ENCODE measurements at places on chromosomes 16 and 17.

- DNase-seq = no peak
These were observed 1927.2 kb downstream of the TP53TG3F start for GRCh38 chr16:35386619-35387018.

DNA sequence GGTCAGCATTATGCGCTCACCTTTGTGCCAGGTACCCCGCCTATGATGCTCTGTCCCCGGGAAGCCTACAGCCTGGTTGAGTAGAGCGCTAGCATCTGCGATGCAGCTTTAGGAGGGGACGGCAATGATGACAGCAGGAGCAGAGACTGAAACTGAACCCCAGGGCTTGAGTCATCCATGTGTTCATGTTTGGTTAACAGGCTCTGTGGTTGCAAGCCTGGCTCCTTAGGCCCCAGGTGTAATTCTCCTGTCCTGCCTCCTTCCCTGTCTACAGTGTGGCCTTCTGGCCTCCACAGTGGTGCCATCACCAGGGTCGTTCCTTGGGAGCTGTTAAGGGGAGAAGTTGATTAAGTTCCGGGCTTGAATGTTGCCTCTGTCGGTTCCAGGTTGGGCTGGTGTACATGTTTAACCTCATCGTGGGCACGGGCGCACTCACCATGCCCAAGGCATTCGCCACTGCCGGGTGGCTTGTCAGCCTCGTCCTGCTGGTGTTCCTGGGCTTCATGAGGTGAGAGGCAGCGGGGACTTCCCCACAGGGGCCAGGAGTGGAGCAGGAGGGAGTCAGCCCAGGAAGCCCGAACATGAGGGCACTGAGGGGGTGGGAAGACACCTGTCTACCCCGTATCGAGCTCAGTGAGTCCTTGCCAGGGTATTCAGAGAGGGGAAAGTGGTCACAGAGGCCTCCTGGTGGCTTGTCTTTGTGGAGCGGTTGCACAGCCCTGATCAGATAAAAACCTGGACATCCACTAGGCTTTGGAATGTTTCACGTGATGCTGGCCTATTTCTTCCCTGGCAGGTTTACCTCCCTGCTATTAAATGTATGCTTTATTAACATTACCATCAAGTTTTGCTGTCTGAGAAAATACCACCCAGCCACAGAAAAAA is 9.2 kb upstream of the NAT9 start:
- DNase-seq = no peak

- peak; percentile 68 for DNase-seq
These were observed 13.5 kb upstream of the DHRS13 start for GRCh38 chr17:28916302-28916934.

DNA sequence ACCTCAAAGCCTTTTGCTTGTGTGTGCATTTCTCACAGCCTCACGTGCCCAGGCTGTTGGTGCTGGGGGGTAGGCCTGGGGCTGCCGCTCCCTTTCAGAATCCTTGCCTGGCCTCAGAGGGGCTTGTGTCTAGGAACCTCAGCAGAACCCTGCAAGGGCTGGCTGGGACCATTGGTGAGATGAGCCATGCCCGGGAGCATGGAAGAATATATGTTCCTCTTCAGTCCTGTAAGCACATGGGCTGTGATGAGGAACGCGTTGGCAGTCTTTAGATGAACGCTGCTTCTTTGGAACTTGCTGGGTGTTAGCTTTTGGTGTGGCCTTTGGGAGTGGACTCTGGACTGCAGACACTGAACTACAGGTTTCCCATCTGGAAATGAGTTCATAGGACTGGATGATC is 32.0 kb upstream of the SLC5A10 start:
- no peak for DNase-seq

DNA sequence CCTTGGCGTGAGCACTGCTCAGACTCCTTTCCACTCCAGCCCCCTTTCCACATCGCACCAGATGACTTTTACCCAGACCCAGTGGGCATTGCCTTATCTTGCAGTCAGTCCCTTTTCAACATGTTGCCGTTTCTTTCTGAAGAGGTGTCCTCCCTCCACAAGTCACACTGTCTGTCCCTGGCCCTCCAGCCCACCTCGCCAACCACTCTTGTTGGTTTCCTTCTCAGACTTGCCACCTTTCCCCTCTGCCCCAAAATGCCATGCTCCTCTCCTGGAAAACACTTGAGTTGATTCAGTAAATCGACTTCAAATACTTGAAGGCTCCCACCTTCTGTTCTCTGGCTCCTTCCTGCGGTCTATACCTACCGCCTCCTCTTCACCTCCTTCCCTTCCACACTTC is 7.5 kb upstream of the ADAM11 start:
- DNase-seq = no peak

- DNase-seq = peak; percentile 79
These were observed at the start of gene HID1 for GRCh38 chr17:74972107-74972972. TSS of gene HID1 (minus strand) at chr17:74972759. CDS start at chr17:74972656, 103 bp downstream.

DNA sequence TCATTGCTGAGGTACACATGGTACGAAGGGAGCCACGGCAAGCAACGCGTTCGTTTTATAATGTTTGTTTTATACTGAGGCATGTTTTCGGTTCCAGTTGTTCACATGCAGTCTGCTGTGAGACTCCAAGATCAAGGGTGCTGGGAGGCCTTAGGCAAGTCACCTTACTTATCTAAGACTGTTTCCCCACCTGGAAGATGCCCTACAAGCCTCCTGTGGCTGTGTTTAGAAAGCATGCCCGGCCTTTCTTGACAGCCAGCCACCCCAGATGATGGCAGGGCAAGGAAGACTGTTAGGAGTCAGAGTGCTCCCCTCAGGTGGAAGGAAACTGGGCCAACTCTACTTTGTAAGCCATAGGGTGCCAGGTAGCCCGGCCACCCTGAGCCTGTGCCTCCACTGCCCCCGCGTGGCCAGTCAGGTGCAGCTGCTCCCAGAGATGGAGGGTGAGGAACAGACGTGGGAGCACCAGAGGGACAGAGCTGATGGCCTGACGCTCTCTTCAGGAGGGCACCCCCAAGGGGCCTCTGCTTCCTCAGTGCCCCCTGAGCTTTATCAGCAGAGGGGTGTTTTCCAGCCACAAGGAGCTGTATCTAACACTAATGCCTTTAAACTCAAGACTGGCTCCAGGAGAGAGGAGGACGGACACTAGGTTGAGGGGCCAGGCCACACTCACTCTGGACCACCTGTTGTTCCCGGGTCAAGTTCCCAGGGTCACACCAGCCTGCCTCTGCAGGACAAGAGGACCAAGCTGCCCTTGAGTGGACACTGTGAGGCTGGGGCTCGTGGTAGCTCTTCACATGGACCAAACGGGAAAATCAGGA is 5.4 kb downstream of the NAT9 start:
- DNase-seq = peak; percentile 79

GRCh38 chr16:87392821-87393679 is 914 bp downstream of the MAP1LC3B start:
- DNase-seq = peak; percentile 82

GRCh38 chr17:15350777-15351477 is 9.5 kb upstream of the TEKT3 start:
- no peak for DNase-seq

GRCh38 chr16:22022151-22022550 is 14.2 kb downstream of the MOSMO start:
- DNase-seq = no peak

DNA sequence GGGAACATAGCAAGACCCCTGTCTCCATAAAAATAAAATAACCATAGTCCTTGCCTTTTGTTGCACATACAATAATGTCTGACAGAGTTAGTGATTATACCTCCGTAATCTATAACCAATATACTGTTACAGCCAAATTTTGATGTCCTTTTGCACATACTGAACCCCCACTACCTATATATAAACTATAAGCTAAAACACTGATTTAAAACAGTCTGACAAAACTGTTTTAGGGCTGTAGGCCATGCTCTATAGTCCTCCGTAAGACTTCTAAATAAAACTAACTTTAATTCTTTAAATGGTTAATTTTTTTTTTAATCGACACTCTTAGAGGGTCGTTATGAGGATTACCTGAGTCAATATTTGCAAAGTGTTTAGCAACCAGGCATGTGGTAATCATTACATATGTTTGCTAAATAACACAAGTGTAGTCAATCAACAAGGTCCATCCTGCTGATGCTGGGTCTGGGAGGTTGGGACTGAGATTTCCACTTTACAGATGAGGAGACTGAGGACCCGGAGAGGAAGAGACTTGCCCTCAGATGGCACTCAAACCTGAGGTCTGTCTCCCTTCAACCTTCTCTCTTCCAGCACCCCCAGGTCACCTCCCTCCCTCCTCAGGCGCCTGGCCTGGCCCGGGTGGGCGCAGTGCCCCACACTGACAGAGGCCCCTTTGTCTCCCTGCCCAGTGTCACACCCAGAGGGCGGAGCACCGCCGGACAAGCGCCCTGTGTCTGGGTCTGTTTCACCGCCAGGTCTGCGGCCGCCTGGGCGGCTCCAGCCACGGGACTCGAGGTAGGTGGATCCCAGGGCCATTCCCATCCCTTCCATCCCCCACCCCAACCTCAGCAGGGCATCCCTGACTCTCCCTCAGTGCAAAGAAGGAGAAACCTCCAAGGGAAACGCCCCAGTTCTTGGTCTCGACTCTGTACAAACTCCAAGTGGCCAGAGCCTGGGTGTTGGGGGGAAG is 10.3 kb downstream of the ZNF385C start:
- DNase-seq = no peak

GRCh38 chr16:60151987-60152386 is 1417.9 kb upstream of the GOT2 start:
- no peak for DNase-seq

DNA sequence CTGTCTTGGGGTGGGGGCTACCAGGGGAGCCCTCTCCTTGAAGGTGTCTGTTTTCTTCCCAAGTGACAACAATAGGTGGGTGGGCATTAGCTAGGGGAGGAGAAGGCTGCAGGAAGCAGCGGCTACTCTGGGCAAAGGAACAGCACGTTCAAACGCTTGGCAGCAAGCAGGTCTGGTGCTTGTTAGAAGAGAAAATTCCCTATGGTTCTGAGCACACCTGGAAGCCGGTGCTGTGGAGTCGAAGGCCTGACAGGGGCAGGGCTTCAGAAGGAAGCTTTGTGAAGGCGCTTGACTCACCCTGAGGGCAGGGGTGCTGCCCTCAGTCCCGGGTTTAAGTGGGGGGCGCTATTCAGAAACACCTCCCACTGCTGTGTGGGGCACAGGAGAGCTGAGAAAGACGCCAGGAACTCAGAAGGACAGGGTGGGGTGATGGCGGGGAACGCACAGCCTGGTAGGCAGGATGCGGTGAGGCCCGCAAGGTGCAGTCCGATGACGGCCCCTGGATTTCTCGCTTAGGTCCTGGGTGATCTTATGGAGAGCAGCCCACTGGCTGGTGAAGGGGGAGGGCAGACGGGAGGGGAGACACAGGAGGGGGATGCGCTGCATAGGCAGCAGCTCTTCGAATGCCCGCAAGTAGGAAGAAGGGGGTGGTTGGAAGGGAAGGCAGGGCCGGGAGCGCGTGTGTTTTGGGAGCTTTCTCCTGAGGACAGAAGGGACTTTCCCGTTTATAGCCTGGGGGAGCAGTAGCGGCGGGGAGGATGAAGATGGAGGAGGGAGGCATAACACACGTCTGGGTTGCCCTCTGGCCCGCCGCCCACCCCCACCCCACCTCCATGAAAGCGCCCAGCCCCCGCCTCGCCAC is 3.2 kb downstream of the GJD3 start:
- no peak for DNase-seq

DNA sequence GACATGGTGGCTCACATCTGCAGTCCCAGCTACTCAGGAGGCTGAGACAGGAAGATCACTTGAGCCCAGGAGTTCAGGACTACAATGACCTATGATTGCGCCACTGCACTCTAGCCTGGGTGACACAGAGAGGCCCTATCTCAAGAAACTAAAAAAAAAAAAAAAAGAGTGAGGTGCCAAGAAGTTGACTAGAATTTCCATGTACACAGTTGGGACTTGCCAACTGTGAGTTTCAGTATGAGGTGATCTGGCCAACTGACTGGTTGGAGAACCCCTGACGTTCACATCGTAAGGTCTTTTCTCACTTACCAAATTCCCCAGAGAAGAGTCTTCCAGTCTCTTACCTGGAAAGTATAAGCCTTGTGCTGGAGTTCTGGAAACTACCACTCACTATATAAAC is 3.1 kb upstream of the MED11 start:
- DNase-seq = peak; percentile 77

DNA sequence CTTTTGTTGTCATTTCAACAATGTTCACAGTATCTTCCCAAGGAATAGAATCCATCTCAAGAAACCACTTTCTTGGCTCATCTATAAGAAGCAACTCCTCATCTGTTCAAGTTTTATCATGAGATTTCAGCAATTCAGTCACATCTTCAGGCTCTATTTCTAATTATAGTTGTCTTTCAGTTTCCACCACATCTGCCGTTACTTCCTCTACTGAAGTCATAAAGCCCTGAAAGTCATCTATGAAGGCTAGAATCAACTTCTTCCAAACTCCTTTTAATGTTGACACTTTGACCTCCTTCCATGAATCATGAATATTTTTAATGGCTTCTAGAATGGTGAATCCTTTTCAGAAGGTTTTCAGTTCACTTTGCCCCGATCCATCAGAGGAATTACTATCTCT is 102.1 kb downstream of the CDH13 start:
- DNase-seq = no peak

DNA sequence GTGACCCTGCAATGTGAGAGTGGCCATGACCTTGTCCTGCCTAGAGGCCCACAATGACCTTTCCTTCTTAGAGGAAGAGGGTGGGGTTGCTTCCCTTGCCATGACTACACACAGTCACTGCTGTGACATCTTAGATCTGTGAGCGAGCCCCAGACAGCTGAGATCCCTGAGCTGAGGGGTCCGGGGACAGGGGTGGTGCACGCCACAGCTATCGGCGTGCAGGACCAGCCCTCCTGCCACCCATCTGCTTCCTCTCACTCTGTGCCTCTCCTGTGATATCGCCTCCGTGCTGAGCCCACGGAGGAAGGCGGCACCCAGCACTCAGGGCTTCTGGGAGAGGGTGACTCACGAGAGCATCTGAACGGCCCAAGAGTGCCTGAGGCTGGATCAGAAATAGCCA is 35.2 kb downstream of the KIAA0513 start:
- no peak for DNase-seq

DNA sequence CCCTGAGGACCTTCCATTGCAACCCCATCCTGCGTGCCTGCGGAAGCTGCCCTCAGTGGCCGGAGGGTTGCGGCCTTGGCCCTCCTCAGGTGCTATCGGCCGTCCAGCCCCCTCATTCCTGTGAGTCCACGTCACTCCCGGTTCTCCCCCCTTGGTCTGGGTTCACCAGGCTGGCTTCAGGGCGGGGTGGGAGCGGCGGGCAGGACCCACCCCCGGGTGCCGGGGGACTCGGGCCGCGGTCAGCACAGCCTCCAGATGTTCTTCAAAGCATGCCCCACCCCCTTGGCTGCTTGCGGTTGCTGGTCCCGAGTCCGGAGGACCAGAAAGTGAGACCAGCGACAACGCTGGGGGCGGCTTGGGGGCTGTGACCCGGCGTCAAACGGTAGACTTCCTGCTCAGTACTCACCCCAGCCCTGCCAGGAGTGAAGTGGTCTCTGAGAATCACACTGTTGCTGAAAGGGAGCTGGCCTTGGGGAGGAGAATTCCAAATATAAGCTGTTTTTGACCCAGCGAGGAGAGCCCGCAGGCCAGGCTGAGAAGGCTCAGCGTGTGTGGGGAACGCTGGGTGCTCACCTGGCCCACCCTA is 4.5 kb downstream of the ZNF469 start:
- no peak for DNase-seq

- no peak for DNase-seq
These were observed 729 bp upstream of the CLTC start for GRCh38 chr17:59619035-59619297.
